ENCODE measurements at places on chromosomes 13 and 19.

DNA sequence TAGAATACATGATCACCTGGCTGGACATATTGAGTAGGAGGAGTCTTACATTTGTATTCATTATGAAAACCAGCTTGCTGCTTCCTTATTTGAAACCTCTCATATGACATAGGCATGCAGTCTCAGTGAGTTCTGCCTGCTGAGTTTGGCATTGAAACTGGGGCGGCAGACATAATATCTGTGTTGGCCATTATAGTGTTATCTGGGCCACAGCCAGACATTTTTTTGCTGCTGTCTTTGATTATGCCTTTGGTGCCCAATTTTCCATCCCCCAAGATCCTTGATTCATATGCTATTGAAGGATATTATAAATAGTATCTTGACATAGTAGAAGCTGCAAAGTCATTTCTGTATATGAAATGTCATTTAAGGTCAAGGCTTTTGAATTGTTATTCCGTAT lies 15.8 kb downstream of the FREM2 start:
- DNase-seq = no peak

- no peak for DNase-seq
Observed at GRCh38 chr13:61410669-61411297, 4.9 kb downstream of the PCDH20 start.

DNA sequence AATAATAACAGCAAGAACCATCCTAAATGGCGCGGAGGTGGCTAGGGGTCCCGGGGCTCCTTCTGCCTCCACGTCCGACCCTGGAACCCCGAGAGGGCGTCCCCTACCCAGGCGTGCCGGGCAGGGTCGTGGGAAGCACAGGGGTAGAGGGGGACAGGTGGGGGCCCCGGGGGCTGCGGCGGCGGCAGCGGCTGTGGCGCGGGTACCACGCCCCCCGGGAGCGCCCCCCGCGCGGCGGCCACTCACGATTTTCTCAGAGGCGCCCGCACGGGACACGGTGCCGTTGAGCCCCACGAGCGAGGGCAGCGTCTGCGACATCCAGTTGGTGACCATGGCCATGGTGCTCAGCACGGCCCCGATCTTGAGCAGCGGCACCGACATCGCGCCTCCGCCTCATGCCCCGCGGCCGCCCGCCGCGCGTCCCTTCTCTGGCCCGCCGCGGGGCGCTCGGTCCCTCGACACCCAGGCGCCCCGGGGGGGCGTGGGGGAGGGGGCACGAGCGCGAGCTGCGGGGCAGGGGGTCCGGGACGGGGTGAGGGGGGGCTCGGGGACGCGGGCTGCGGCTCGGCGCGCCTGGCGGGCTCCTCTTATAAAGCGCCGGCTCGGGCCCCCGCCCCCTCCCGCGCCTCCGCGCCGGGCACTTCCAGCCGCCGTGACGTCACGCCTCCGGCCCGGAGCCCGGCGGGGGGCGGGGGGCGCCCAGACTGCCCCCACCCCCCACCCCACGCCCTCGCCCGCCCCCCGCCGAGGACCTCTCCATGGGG lies 22.9 kb downstream of the OLFM2 start:
- DNase-seq = no peak

GRCh38 chr13:111480976-111481375 lies 160.5 kb downstream of the TEX29 start:
- no peak for DNase-seq

- no peak for DNase-seq
Observed at GRCh38 chr19:48926909-48927308, 6.6 kb upstream of the DHDH start.

DNA sequence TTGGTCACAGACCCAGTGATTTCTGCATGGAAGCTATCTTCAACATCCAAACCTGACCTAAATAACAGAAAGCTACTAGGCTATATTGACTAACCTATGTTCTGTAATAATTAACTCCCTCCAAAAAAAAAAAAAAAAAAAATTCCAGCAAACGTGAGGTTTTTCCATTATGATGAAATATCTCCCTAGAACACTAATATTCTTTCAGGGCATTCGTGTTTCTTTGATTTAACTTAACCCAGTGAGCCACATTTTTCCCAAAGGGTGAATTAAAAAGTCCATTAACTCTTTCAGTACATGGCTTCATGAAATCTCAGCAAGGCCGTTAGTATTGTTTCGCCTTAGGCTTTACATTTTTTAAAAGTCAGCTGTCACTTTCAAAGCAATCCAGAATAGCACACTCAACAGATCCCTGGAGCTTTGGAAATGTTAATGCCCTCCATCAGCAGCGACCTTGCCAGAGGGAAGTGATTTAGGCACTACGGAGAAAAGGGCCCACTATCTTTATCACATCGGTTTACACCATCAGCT lies 175.8 kb downstream of the DCT start:
- DNase-seq = no peak

DNA sequence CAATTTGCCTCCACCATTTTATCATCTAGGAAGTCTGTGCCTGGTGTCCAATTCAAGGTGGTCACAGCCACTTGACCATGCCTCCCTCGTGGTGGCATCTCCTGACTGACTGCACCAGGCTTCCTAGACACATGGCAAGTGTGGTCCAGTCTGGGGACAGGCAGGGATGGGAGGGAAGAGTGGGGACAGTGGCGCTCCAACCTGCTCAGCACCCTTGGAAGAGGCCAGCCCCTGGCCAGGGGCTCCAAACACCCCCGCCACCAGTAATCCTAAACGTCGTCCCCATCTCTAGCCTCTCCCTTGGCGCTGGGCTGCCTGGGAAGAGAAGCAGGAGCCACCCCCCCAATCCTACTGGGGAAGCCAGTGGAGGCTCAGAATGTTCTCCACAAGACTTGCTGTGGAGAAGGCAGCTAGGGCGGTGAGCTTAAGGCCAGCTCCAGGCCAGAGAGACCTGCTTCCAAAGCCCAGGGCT lies 2.7 kb downstream of the RPL36 start:
- no peak for DNase-seq

GRCh38 chr19:50723735-50724521 lies 764 bp downstream of the CLEC11A start:
- DNase-seq = no peak

- DNase-seq = no peak
Observed at GRCh38 chr19:10625003-10625761, at the start of gene SLC44A2. Gene SLC44A2, plus strand, starts transcription at chr19:10625553. Its CDS starts 81 bp downstream, at chr19:10625634.

- DNase-seq = no peak
Observed at GRCh38 chr13:37473035-37473434, 125.5 kb downstream of the POSTN start.

DNA sequence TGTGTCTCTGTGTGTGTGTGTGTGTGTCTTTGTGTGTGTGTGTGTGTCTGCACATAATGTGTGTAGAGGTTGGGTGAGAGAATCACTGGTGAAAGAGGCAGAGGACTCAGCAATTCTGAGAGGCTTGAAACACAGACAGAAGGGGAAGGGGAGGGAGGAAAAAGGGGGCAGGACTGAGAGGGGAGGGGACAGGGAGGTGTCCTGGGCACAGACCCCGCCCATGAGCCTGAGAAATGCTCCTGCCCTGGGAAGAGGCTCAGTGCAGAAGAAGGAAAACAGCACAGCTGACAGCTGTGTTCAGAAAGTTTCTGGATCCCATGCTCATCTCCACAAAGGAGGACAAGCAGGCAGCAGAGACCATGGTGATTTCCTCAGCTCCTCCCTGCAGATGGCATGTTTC lies 59.1 kb upstream of the CEACAM8 start:
- DNase-seq = no peak

GRCh38 chr19:10817291-10818038 lies 18.5 kb downstream of the TMED1 start:
- no peak for DNase-seq

- peak; percentile 9 for DNase-seq
Observed at GRCh38 chr13:95191821-95192563, 109.3 kb downstream of the ABCC4 start.

DNA sequence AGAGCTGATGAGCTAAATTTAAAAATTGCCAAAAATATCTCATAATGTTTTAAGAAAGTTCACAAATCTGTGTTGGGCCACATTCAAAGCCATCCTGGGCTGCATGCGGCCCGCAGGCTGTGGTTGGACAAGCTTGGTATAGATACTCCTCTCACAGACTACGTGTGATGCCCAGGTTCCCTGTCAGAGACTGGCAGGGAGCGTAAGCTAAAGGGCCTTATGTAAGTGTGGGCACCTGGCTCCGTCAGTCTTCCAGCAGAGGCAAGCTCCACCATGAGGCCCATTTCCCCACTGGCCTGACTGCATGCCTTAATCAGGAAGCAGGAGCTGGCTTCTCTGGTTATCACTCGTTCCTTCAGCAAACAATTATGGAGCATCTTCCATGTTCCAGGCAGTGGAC lies 200.2 kb downstream of the FOXO1 start:
- no peak for DNase-seq

DNA sequence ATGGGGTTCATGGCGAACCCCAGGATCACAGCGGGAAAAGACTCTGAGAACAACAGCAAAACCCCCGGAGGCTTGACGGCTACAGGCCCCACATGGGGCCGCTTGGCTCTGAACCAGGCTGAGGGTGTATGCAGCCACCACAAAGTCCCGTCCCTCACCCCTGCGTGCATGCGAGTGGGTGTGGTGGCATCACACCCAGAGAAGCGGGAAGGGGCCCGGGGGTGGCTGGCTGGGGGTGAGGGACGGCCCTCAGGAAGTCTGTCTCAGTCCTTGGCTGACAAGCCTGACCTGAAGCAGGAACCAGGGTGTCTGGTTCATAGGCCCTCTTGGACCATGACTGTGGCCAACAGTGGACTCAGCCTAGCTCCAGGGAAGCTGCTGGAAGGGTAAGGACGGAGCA lies 34.2 kb downstream of the CEBPG start:
- DNase-seq = no peak

- DNase-seq = no peak
Observed at GRCh38 chr13:102687520-102687919, 7.3 kb downstream of the METTL21C start.

GRCh38 chr19:57212109-57212508 lies 18.7 kb upstream of the AURKC start:
- no peak for DNase-seq

DNA sequence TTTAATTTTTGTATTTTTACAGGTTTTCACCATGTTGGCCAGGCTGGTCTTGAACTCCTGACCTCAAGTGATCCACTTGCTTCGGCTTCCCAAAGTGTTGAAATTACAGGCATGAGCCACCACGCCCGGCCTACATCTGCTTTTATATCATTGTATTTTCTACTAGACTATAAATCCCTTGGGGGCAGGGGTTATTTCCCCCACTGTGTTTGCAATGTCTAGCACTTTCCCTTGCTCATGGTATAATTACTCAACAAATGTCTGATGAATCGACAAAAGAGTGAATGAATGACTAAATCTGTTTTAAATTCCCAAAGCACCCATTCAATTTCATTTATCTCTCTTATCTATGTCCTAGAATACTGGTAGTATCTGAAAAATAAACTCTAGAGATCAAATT lies 244.5 kb upstream of the CSNK1A1L start:
- no peak for DNase-seq

GRCh38 chr19:2227415-2228156 lies 8.5 kb downstream of the PLEKHJ1 start:
- DNase-seq = no peak

DNA sequence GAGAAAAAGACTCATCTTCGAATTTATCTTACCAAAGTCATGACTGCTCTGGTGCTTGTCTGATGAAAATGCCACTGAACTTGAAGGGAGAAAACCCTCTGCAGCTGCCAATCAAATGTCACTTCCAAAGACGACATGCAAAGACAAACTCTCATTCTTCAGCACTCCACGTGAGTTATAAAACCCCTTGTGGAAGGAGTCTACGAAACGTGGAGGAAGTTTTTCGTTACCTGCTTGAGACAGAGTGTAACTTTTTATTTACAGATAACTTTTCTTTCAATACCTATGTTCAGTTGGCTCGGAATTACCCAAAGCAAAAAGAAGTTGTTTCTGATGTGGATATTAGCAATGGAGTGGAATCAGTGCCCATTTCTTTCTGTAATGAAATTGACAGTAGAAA lies 19.2 kb upstream of the PHF11 start:
- no peak for DNase-seq

GRCh38 chr19:15185188-15185587 lies 15.6 kb downstream of the NOTCH3 start:
- DNase-seq = no peak

DNA sequence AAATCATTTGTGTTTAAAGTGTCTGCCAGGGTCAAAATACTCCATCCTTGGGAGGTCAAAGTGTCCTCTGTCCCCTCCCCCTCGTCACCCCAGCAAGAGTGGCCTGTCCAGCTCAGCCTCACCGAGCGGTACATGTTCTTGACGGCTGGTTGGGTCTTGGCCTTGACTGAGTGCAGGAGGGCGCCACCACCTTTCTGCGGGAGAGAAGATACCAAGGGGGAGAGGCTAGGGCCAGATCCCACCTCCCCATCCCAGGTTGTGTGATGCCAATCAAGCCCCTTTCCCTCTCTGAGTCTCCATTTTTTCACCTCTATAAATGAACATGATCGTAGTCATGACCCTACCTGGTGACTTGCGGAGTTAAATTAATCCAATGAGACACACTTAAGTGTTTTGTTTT lies 6.1 kb downstream of the CRB3 start:
- no peak for DNase-seq

GRCh38 chr13:21039097-21039800 lies 22.1 kb downstream of the LATS2 start:
- DNase-seq = no peak

GRCh38 chr13:113373811-113374485 lies 10.0 kb upstream of the GRTP1 start:
- no peak for DNase-seq

DNA sequence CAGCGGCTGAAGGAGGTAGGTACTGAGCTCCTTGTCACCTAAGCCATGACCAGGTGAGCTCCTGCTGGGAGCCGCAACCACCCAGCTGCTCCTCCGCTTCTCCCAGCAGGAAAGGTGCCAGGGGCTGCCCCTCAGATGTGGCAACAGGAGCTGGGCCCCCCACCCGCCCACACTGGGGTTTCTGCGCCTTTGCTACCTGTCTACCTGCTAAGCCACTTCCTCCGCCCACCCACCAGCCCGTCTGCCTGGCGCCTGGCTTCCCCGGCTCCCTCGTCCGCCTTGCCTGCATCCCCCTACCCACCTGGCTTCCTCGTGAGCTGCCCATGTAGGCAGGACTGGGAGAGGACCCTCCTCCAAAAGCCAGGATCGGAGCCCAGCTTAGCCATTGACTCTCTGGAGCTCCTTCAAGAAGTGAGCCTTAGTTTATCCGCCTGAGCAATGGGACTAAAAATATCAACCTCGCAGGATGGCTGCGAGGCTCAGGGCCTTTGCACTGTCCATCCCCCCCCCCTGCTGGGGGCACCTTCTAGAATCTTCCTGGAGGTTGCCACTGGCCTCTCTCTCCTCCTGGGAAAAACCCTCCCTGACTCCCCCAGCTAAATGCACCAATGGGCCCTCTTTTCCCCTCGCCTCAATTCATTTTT lies 55.8 kb upstream of the KLF2 start:
- peak; percentile 29 for DNase-seq

GRCh38 chr13:47418206-47418920 lies 521.5 kb upstream of the HTR2A start:
- DNase-seq = no peak

- no peak for DNase-seq
Observed at GRCh38 chr19:50573741-50574461, 5.7 kb upstream of the LRRC4B start.

DNA sequence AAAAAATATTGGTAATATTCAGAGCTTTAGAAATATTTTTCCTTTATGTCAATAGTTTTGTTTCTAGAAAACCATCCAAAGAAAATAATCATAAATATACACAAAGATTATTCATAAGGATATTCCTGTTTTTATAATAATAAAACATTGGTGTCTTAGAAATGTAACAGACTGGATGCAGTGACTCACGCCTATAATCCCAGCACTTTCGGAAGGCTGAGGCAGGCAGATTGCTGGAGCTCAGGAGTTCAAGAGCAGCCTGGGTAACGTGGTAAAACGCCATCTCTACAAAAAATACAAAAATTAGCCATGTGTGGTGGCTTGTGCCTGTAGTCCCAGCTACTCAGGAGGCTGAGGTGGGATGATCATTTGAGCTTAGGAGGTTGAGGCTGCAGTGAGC lies 106.8 kb downstream of the DHRS12 start:
- DNase-seq = no peak

Measured in effector CD8-positive, alpha-beta T cell (primary cell).